Posterior vena cava (tissue), 2 donors: ENCODE measurements at places on chromosomes 16 and 17. TPM values are rescaled to one million over a fixed set of nuclear protein-coding genes. Genes with fewer than 3 reads are reported as not detected.

GRCh38 chr16:66265048-66265415 is 101.5 kb upstream of the CDH5 start:
- DNase-seq, result no peak

DNA sequence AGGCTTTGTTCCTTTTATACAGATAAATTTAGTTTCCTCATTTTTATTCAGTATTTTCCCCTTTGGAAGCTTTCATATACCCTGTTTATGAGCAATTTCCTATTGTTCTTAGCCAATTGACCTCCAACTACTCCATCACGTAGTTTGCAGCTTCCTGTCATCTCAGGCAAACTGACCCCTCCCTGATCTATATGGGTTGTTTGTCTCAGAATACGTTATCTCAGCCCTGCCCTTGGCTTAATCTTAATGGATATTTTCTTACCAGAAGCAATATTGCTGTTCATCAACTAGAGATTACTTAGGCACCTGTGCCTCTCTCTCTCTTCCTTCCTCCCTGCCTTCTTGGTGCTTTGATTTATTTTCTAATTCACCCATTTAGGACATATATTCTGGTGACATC is 81.2 kb downstream of the ZNF18 start:
- DNase-seq, result no peak

- no peak for DNase-seq
Measured at GRCh38 chr17:74147966-74148365, 55.5 kb upstream of the RPL38 start.

GRCh38 chr16:81136390-81137335 is 40.5 kb upstream of the GCSH start:
- DNase-seq, result no peak

DNA sequence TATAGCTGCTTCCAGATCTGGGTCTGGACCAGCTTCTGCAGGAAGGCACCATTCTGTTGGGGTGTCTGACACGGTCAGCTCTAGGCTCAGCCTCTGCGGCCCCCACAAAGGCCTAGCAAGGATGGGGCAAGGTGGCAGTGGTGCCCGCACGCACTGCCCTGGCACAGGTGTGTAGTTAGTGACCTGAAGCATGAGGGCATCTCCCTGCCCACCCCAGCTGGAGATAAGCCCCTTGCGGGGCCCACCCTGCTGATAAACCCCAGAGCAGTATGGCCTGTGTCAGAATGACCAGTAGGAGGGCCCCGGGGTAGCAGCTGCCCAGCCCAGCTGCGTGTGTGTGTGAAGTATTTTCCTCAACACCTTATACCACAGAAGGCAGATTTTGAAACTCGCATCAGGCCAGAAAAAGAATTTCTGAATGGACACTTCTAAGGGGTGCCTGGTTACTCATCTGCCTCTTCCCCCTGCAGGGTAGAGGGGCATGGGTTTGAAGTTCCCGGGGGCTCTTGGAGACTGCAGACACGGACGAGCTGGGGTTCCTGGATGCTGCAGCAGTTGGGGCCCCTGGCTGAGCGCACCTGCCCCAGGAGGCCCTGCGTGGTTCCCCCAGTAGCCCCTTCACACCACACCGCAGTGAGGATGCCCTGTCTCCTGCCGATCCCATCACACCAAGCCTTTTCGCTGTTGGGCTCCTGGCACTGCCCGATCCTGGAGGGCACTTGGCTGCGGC is 4.5 kb downstream of the ARHGDIA start:
- DNase-seq, result no peak

GRCh38 chr17:28065706-28066105 is 23.2 kb downstream of the NLK start:
- DNase-seq, result no peak

DNA sequence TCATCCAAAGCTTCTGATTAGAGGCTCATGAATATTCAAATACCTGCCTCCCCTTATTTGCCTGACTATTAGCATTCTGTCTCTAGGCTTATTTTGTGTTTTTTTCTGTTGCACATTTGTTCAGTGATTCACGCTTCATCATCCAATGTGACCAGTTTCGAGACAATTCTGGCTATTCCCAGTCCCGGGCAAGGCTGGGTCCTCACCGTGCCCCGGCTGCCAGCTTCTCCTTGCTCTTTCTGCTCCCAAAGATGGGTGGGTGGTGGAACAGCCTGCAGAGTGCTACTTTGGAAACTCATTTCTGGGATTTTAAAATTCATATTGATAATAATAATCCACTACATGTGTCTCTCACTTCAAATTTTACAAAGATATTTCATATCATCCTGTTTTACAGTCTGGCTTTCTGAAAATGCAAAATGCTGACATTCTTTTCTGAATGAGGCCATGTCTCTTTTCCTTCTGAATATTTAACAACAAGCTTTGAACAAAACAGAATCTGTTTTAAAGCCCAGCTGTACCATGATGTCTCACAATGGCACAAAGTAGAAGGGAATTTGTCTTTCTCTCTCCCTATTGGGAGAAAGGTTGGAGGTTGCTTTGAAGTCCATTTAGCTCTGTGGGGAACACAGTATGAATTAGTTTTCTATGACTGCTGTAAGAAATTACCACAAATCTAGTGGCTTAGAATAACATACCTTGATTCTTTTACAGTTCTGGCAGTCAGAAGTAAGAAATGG is 116.9 kb upstream of the CDH13 start:
- no peak for DNase-seq

DNA sequence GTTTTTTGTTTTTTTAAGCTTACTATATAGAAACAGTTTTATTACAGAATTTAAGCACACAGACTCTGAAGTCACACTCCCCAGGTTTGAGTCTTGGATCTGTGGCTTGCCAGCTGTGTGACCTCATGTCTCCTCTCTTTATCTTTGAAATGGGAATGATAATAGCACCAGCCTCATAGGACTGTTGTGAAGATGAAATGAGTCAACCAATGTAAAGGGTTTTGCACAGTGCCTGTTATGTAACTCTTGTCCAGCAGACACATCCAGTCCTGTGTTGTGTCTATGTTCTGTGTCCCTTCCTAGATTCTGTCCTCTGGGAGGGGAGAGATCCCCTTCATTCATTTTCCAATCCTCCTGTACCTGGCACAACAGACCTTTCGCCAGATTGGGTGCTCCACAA is 3.1 kb upstream of the CPD start:
- DNase-seq, result no peak

The CCL4L2 gene
- total RNA-seq, result not detected

The RAB37 gene
- total RNA-seq, result 1.6 TPM

The SCIMP gene
- 4.5 TPM for total RNA-seq

The FN3K gene
- total RNA-seq, result 9.6 TPM
